Activated T-cell treated with anti-CD3 and anti-CD28 coated beads for 1 hour (primary cell): ENCODE measurements at places on chromosomes 11 and 22.

- DNase-seq, result no peak
Measured at GRCh38 chr22:44291674-44292360, 20.9 kb downstream of the SHISAL1 start.

GRCh38 chr22:33789690-33790253, 130.5 kb downstream of the LARGE1 start:
- no peak for DNase-seq

GRCh38 chr11:44990665-44991064, 40.0 kb upstream of the TP53I11 start:
- DNase-seq, result no peak

- no peak for DNase-seq
Measured at GRCh38 chr11:105767931-105768330, 158.1 kb downstream of the GRIA4 start.

DNA sequence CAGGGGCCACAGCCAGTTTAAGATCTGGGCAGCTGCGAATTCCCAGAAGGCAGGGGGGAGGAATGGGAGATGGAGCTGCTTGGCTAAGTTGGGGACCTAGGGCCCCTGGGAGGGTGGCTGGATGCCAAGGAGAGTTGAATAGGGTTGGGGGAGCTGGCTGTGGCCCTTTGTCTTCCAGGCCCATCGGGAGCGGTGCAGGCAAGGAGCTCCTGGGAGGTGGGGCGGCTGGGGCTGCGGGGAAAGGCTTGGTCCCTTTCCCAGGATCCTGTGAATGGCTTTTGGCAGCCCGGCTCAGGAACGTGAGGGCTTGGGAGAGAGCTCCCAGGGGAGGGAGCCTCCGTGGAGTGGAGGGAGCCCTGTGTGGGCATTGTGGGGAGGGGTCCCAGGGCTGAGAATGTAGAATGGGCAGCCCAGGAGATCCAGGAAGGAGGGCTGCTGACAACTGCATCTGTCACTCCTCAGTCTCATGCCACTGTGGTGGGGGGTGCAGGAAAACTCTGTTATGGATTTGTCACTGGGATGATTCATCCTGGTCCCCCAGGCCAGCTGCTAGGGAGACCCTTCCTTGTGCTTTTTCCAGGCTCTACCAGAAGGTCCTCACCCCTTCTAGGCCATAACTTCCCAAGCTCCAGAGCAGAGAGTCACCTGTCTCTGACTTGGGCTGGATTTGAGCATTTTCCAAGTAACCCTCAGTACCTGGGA, 6.0 kb downstream of the FREY1 start:
- no peak for DNase-seq

DNA sequence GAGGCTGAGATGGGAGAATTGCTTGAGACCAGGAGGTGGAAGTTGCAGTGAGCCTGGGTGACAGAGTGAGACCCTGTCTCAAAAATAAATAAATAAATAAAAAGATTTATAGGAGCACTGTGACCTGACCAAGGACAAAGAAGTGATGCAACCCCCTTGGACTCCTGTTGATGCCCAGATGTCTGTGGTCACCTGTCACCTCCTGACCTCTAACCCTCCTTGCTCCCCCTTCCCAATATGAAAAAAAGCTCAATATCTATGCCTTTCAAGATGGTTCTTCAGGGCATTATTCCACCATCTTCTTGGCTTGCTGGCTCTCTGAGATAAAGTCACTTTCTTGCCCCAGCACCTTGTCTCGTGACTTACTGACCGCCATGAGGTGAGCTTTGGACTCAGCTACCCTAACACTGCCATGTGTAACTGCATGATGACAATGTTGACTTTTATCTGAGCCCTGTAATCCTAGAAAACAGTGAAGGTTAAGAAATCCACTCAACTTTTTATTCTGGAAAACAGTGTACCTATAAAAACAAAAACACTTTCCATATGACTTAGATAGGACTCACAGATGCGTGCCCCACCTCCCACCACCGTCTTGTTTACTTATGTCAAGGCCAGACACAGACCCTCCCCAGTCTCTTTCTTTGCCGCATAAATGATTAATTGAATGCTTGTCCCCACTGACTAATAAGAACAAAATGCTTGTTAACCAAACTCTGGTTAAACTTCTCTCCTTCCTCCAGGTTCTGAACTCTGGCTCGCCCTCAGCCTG, 360.5 kb downstream of the BUD13 start:
- no peak for DNase-seq

GRCh38 chr11:18392434-18393321, 1.7 kb upstream of the LDHA start:
- no peak for DNase-seq

GRCh38 chr11:534396-535209, 773 bp downstream of the HRAS start:
- DNase-seq, result no peak

GRCh38 chr11:45606514-45607281, 58.7 kb downstream of the CHST1 start:
- DNase-seq, result no peak

DNA sequence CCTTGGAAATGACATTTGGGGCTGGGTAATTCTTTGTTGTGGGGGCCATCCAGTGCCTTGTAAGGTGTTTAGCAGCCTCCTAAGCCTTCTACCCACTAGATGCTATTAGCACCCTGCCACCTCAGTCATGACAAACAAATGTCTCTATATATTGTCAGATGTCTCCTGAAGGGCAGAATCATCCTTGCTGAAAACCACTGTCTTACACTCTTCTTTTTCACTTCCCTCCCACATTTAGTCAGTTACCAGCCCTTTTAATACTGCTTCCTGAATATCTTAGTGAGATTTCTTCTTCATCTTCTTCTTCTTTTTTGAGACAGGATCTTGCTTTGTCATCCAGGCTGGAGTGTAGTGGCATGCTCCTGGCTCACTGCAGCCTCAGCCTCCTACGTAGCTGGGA, 33.1 kb downstream of the TNRC6B start:
- DNase-seq, result no peak

DNA sequence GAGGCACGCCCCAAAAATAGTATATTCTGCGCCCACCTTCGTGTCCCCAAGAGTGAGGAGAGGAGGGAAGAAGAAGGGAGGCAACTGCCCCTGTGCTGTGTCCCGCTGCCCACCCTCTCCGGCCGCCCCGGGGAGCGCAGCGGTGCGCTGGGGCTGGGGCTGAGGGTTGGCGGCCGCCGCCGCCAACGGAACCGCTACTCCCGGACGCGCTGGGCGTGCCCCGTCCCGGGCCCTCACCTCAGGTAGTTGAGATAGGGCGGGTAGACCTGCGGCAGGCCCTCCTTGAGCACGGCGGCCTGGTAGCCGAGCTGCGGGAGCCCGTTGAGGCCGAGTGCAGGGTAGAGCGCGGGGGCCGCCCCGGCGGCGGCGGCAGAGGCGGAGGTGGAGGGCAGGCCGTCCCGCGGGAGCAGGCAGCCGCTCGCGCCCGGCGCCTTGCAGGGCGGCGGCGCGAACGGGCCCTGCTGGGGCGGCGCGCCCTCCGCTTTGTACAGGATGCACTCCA, 2.4 kb downstream of the PGR start:
- DNase-seq, result no peak

DNA sequence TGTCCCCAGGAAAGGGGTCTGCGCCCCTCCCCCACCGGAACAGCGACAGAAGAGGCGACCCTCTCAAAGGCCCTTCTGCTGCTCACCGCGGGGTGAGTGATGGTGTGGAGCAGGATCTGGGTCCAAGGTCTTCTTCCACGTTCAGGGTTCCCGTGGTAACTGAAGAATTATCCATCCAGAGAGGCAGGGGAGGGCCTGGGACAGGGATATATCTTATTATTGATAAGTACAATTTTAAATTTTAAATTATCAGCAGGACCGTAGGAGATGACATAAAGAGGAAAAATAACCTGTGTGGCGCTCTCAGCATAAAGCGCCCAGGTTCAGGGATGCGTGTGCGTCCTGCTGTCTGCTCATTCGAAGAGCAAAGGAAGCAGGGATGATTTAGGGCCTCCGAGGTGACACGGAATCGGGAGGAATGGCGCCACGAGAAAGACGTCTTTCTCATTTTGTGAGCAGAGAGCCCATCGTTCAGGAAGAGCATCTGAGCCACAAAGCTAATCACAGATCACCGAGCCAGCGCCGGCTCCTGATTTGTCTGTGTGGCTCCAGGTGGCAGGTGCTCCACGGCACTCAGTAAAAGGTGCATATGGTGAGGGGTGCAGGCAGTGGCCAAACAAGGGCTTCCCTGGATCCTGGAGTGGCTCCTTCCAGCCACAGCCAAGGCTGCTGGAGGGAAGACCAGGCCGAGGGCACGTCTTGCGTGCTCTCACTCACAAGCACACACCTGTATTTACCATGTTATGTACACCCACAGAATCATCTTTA, 19.3 kb downstream of the KRTAP5-5 start:
- DNase-seq, result no peak

GRCh38 chr11:120160436-120160835, 22.5 kb upstream of the TRIM29 start:
- DNase-seq, result no peak

- no peak for DNase-seq
Measured at GRCh38 chr11:108997826-108998225, 333.0 kb downstream of the DDX10 start.

DNA sequence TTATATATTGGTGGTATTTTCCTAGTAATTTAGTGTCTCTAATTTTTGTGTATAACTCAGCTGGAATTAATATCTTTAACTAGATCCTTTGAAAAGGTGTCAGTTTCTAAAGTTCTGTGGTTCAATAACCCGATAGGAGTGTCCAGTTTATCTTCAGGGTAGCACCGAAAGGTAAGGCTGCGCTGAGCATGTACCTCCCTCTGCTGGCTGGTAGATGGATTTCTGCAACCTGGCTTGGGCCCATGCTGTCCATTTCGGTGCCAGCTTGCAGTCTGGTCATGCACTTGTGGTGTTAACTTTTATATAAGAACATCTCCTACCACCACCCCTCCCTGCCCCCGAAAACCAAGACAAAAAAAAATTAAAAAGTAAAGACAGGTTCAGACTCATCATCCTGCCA, 24.7 kb downstream of the EXT2 start:
- DNase-seq, result no peak

DNA sequence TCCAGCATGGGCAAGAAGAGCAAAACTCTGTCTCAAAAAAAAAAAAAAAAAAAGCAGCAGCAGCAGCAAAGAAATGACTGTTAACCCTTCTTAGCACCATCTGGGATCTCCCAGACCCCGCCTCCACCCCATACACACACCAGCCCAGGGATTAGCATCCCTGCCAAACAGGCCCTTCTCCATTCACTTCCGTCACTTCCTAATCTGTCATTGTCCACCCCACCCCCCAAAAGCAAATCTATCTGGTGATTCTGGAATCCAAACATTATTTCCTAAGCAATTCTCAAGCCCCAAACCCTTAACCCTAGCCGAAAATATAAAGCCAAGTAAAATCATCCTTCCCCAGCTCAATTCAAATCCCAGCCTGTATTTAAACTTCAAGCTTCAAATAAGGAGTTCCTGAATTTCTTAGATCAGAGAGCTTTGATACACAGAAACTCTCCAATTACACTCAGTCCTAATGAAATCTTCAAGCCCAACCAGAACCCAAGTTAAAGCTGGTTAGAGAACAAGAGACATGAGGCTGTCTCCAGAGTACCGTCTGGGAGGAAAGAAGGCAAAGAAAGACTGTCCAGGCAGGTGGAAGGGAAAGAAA, 6.0 kb upstream of the AHNAK start:
- no peak for DNase-seq

GRCh38 chr11:46252373-46252914, 25.0 kb upstream of the CREB3L1 start:
- DNase-seq, result no peak

GRCh38 chr22:31495343-31495742, 993 bp upstream of the SFI1 start:
- DNase-seq, result no peak

GRCh38 chr11:132072044-132072857, 701.8 kb downstream of the NTM start:
- no peak for DNase-seq

GRCh38 chr11:134745456-134745855, 333.4 kb upstream of the B3GAT1 start:
- no peak for DNase-seq

- DNase-seq, result no peak
Measured at GRCh38 chr11:71300187-71300586, 47.8 kb upstream of the SHANK2 start.

- DNase-seq, result no peak
Measured at GRCh38 chr11:67298786-67299185, 4.5 kb upstream of the SSH3 start.

DNA sequence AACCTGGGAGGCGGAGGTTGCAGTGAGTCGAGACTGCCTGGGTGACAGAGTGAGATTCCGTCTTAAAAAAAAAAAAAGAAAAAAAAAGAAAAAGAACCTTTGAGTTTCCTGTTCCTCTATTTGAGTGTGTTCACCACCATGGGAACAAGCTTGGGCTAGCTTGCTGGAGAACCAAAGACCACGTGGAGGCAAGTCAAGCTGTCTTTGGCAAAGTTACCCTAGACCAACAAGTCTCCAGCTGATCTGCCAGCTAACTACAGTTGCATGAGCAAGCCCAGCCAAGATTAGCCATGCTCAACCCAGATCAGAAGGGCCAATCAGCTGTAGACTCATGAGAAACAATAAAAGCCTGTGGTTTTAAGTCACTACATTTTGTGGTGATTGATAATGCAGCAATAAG, 29.7 kb downstream of the SLN start:
- DNase-seq, result no peak

DNA sequence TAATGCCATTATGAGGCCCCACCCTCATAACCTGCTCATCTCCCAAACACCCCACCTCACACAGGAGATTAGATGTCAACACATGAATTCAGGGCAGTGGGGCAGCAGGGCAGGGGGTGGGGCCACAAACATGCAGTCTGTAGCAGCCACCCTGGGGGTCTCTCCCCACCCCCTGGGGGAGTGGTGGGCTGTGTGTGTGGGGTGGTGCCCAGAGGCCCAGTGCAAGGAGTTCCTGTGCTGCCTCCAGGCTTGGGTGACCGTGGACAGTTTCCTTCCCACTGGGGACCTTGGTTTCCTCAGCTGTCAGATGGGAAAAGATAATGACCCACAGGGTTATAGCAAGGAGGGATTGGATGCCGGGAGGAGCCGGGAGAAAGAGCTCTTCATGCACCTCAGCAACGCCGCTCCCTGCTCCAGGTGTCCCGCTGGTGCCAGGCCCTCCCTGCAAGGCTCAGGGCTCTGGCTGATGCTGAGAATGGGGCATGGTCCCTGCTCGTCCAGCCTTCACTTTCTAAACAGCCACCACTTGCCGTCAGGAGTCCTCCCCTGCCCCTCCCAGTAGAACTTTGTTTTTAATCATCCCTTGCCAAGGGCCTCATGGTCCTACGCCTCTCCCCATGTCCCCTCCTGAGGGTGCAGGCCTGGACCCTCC, 2.0 kb upstream of the MRGPRF start:
- DNase-seq, result no peak

- DNase-seq, result no peak
Measured at GRCh38 chr11:13127161-13127560, 118.0 kb downstream of the RASSF10 start.
